Right lobe of liver (tissue), 6 donors: ENCODE measurements at places on chromosomes 5 and 9. TPM values are rescaled to one million over a fixed set of nuclear protein-coding genes. Genes with fewer than 3 reads are reported as not detected.

Gene OBP2B
- not detected for total RNA-seq

Gene CPEB4
- 29.1 TPM for total RNA-seq

GRCh38 chr5:172216345-172216744, 22.4 kb downstream of the EFCAB9 start:
- H3K4me1 ChIP-seq, result no peaks in the 10 kb centered on the region
- DNase-seq, result no peak
- peaks cover 5% of the 10 kb centered on the region for H3K36me3 ChIP-seq
- H3K27ac ChIP-seq, result no peak overlapping the region
- H3K4me3 ChIP-seq, result no peak overlapping the region
- no peaks in the 10 kb centered on the region for H3K27me3 ChIP-seq

Gene C8G
- total RNA-seq, result 407 TPM

DNA sequence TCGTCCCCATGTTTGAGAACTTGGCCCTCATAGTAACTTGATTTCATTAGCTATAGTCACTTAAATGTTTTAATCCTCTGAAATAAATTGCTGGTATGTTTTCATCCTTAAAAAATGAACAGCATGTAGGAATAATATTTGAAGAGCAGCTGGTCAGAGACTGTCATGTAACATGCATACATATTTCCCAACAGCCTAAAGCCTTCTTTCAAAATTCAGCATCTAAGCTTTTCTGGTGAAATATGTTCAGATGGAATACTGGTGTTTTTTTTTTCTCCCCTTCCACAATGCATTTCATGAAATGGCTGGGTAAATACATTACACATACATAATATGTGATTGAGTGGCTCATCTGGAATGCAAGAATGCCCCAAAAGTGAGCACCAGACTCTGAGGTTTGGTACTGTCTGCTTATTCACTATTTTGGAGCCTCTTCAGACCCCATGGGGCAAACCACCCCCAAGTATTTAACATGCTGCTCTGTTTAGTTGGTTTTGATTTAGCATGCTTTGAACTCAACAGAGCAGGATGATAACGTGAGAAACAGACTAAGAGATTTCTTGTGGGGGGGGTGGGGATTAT, 94.0 kb downstream of the SMARCA2 start:
- no peak overlapping the region for H3K4me3 ChIP-seq
- DNase-seq, result no peak
- H3K4me1 ChIP-seq, result no peaks in the 10 kb centered on the region
- H3K27ac ChIP-seq, result no peak overlapping the region
- H3K27me3 ChIP-seq, result no peaks in the 10 kb centered on the region
- no peaks in the 10 kb centered on the region for H3K36me3 ChIP-seq

Gene TICAM2
- total RNA-seq, result 2.2 TPM

- H3K4me1 ChIP-seq, result no peaks in the 10 kb centered on the region
- H3K27me3 ChIP-seq, result no peaks in the 10 kb centered on the region
- H3K27ac ChIP-seq, result no peak overlapping the region
- H3K4me3 ChIP-seq, result no peak overlapping the region
- no peak for DNase-seq
Observed at GRCh38 chr9:136741883-136742571, 713 bp downstream of the LCN10 start.

Gene GPR150
- 0.31 TPM for total RNA-seq

GRCh38 chr9:98830554-98830953, 23.1 kb downstream of the GALNT12 start:
- H3K27ac ChIP-seq, result no peak overlapping the region
- H3K27me3 ChIP-seq, result no peaks in the 10 kb centered on the region
- H3K36me3 ChIP-seq, result no peaks in the 10 kb centered on the region
- no peak overlapping the region for H3K4me3 ChIP-seq
- DNase-seq, result no peak

GRCh38 chr9:117516676-117517632, 102.1 kb upstream of the ASTN2 start:
- peak; percentile 69 for DNase-seq
- no peaks in the 10 kb centered on the region for H3K36me3 ChIP-seq
- H3K4me3 ChIP-seq, result peak overlapping the region; percentile 15
- H3K27ac ChIP-seq, result peak overlapping the region; percentile 68
- H3K4me1 ChIP-seq, result peaks cover 8% of the 10 kb centered on the region

DNA sequence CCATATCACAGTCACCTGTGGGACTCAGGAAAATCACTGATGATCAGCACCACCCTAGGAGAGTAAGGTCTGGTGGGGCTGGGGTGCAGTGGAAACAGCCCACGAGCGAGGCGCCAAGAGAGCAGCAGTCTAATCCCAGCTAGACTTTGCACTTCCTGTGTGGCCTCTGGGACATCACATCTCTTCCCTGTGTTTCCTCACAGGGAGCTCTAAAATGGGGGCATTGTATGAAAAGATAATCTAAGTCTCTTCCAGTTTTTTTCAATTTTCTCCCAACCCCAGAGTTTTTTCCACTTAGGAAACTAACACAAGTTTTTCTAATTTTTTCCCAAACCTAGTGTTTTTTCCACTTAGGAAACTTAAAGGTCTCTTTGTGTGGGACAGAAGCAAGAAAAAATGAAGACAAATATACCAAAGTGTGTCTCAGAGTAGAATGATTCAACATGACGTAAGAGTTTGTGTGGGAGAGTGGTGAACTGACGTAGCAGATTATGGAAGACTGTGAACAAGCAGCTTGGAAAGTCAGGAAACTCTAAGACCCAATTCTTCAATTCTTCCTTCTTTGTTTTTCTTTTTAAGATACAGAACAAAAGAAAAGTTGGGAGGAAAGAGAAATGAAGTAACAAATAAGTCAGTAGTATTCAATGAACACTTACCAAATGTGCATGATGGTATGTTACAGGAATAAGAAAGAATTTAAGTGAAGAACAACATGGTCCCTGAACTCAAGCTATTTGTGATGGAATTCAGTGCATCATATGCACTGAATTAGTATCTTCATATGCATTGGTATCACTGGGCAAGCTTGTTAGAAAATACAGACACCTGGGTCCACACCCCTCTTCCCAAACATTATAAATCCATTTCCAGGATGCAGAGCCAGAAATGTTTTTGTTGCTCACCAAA, 51.3 kb downstream of the LHFPL2 start:
- H3K36me3 ChIP-seq, result no peaks in the 10 kb centered on the region
- no peak for DNase-seq
- H3K27ac ChIP-seq, result no peak overlapping the region
- H3K4me3 ChIP-seq, result no peak overlapping the region

- no peaks in the 10 kb centered on the region for H3K36me3 ChIP-seq
- H3K4me1 ChIP-seq, result no peaks in the 10 kb centered on the region
- H3K4me3 ChIP-seq, result no peak overlapping the region
- no peak for DNase-seq
- no peak overlapping the region for H3K27ac ChIP-seq
Observed at GRCh38 chr9:78393340-78393739, 96.4 kb downstream of the PSAT1 start.

DNA sequence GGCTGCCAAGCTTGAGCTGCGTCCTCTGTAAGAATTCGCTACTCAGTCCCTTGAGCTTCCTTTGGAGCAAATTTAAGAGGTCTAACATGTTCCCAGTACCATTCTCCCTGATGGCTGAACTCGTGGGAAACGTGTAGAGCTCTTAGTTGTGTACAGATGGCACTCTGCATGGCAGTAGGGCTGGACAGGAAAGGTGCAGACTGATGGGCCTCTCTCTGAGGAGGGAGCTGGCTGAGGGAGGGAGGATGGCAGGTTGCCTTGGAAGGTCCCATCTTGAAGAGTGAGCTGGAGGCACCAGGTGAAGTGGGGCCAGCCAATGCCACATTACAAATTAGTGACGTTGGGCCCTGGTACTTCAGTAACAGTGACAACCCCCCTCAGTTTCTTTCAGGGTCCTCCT, 495.3 kb downstream of the CCDC171 start:
- no peak for DNase-seq
- H3K4me1 ChIP-seq, result no peaks in the 10 kb centered on the region
- no peak overlapping the region for H3K4me3 ChIP-seq
- no peaks in the 10 kb centered on the region for H3K27me3 ChIP-seq
- no peak overlapping the region for H3K27ac ChIP-seq

Gene ANGPTL2
- total RNA-seq, result 3.3 TPM

Gene UHRF2
- 17.8 TPM for total RNA-seq

Gene TXNDC15
- total RNA-seq, result 30.8 TPM

GRCh38 chr5:142245786-142246185, 79.0 kb downstream of the SPRY4 start:
- peak overlapping the region; percentile 53 for H3K27ac ChIP-seq
- peaks cover 22% of the 10 kb centered on the region for H3K4me1 ChIP-seq
- no peak overlapping the region for H3K4me3 ChIP-seq
- H3K27me3 ChIP-seq, result no peaks in the 10 kb centered on the region
- no peaks in the 10 kb centered on the region for H3K36me3 ChIP-seq

DNA sequence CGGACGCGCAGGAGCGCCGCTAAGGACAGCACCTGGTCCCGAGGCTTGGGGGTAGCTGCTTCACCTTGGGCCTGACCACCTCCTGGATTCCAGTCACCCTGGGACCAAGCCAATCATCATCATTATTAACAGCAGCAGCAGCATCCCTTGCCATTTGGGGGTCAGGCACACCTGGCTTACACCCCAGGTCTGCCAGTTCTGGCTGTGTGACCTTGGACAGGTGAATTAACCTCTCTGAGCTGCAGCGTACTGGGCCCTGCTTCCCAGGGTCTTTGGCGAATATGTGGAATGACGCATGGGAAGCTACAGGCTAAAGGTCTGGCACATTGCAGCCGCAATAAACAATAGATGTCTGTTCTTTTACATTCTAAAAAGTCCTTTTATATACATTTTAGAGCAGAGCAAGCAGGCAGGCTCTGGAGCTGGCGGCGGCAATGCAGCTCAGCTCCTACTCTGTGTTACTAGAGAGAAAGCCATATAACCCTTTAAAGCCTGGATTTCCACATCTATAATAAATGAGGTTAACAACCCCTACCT, 97.8 kb upstream of the CPLX2 start:
- H3K27me3 ChIP-seq, result no peaks in the 10 kb centered on the region
- H3K4me1 ChIP-seq, result no peaks in the 10 kb centered on the region
- no peak for DNase-seq

Gene CTXN3
- not detected for total RNA-seq

- no peaks in the 10 kb centered on the region for H3K27me3 ChIP-seq
- no peaks in the 10 kb centered on the region for H3K36me3 ChIP-seq
- H3K4me1 ChIP-seq, result no peaks in the 10 kb centered on the region
- no peak overlapping the region for H3K4me3 ChIP-seq
- no peak overlapping the region for H3K27ac ChIP-seq
Observed at GRCh38 chr9:83441390-83441789, 96.8 kb downstream of the FRMD3 start.

DNA sequence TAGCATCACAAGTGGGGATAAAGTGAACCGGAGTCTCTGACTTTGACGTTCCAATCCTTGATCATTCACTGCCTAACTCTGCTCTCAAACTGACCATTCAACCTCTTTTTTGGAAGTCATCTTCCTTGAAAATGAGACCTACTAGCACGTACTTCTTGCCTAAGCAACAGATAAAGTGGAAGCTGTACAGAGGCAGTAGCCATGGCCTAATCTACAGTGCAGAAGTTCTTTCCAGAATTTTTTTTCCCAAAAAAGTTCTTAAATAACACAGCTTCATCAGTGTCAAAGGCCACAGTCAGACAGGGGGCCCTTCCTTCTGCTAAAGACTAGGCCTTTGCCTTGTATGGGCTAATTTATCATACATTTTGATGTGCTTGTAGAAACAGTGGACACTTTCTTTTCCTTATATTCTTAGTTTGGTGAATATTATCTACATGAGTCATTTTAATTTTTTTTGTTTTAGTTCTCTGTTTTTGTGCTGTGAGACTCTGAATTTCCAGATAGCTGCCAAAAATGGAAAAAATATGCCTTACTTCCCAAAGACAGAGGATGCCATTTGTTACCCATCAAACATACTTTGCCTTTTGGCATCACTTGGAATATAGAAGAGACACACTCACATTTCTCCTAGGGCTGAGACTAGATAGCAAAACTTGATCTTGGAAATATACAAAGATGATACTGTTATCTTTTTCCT, 96.3 kb upstream of the VCAN start:
- H3K27ac ChIP-seq, result no peak overlapping the region
- H3K4me1 ChIP-seq, result no peaks in the 10 kb centered on the region
- no peak for DNase-seq
- H3K4me3 ChIP-seq, result no peak overlapping the region
- no peaks in the 10 kb centered on the region for H3K36me3 ChIP-seq

DNA sequence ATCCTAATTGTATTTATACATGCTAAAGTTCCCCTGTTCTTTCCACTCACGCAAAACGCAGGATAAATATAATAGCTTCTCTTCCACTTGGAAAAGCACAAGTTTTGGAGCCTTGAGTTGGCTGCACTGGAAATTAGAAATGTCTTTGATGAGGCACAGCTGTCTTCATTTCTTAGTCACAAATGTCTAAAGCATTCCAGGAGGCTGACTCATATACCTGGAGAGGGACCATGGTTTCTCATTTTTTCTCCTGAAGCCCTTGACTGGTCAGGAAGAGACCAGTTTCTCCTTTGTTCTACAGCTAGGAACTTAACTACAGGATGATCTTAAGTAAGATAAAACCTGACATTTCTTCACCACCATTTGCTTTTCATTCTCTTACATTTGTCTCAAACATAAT, 16.2 kb downstream of the MTX3 start:
- no peaks in the 10 kb centered on the region for H3K36me3 ChIP-seq
- H3K27me3 ChIP-seq, result no peaks in the 10 kb centered on the region
- no peak overlapping the region for H3K27ac ChIP-seq
- no peak for DNase-seq
- H3K4me1 ChIP-seq, result no peaks in the 10 kb centered on the region

Gene GNAQ
- 28.7 TPM for total RNA-seq

DNA sequence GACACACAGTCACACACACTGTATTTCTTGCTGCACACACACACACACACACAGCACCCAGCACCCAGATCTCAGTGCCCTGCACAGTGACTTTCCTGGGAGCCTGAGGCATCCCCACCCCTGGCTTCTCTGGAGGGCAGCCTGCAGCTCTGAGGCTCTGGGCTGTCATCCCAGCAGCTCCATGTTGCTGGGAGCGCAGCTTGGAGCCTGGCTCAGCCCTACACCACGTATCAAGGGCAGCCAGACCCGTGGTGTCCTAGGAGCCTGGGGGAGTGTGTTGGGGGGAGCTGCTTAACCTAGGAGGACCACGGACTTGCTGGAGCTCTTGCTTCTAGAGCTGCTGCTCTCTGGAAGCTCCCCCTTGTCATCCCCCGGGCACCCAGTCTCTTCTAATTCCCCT, 5.2 kb downstream of the IER5L start:
- no peaks in the 10 kb centered on the region for H3K4me1 ChIP-seq
- H3K27me3 ChIP-seq, result no peaks in the 10 kb centered on the region
- no peaks in the 10 kb centered on the region for H3K36me3 ChIP-seq
- H3K27ac ChIP-seq, result no peak overlapping the region
- DNase-seq, result no peak

GRCh38 chr9:102049586-102050246, 311.3 kb upstream of the GRIN3A start:
- no peaks in the 10 kb centered on the region for H3K36me3 ChIP-seq
- no peak for DNase-seq
- no peak overlapping the region for H3K27ac ChIP-seq
- H3K4me1 ChIP-seq, result no peaks in the 10 kb centered on the region

DNA sequence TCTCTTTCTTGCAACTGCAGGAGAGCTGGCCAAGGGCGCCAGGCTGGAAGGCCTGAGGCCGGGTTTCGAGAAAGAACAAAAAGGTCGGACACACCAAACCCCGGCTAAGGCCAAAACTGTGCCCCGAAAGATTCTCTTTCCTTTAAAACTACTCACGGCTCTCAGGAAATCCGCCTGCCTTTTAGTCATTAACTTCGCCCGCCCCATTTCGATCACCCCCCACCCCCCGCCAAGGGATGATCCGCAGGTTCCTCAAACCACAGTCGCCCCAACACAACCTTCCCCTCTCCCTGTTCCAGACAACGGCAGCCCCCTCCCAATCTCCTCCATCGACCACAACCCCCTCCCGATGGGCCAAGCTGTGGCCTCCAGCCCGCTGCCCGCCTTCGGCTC, 536 bp downstream of the FEM1C start:
- no peaks in the 10 kb centered on the region for H3K4me1 ChIP-seq
- H3K27me3 ChIP-seq, result no peaks in the 10 kb centered on the region
- H3K36me3 ChIP-seq, result no peaks in the 10 kb centered on the region
- no peak for DNase-seq

Gene NR4A3
- 0.31 TPM for total RNA-seq
